ENCODE measurements at places on chromosomes 7 and 10. TPM values are rescaled to one million over a fixed set of nuclear protein-coding genes. Genes with fewer than 3 reads are reported as not detected.

The PTF1A gene
- not detected for total RNA-seq

The LRRD1 gene
- total RNA-seq = not detected

The MEOX2 gene
- total RNA-seq = not detected

The TMEM184A gene
- total RNA-seq = not detected

The DDC gene
- total RNA-seq = 0.35 TPM

DNA sequence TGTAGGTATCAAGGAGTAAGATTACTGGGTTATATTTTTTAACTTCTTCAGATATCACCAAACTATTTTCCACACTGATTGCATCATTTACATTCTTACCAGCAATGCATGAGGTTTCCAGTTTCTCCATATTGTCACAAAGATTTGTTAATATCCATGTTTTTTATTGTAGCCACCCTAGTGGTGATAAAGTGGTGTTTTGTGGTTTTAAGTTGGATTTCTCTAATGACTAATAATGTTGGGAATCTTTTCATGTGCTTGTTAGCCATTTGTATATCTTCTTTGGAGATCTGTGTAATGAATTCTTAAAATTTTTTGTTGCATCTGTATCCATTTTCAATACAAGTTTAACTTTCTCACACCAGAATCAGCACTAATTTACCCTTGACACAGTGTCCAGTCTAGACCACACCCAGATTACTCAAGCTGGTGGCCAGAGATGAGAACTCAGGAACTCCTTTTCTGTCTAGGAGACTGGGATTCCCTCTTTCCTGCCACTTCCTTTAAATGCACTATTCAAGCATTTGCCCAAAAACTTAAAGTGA, 67.0 kb upstream of the PLXDC2 start:
- DNase-seq = no peak

DNA sequence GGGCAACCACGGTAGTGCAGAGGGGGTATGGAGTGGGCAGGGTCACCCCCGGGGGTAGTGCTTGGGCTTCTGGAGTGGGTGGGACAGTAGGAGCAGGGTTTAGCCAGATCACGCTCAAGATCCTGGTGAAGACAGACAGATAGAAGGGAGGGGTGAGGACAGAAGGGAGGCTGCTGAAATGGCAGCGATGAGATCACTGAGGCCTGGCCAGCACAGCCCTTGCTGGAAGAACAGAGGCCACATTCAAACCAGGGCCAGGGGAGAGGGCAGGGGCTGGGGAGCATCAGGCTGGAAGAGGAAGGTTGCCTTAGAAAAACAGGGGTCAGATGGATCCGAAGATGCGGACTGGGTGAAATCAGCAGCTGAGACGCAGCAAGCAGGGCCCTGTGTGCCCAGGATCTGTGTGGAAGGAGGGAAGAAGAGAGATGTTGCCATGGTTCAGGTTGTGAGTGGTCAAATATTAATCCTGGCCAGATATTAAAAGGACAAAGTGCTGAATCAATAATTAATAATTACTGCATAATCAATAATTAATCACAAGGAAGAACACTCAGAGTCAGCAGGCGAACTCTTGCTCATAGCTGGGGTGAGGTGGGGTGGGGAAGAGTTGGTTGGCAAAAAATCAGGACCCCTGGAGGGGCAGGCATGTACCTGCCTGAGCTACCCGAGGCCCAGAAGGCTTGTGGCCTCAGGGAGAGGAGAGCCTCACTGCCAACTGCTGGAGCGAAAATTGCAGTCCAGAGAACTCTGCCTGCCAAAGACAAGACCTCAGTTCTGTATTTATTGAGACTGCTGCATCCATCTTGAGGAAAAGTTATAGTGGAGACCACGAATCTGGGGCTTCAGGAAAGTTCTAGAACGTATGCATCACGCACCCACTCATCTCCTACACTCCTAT, 105.7 kb downstream of the GRB10 start:
- DNase-seq = no peak

DNA sequence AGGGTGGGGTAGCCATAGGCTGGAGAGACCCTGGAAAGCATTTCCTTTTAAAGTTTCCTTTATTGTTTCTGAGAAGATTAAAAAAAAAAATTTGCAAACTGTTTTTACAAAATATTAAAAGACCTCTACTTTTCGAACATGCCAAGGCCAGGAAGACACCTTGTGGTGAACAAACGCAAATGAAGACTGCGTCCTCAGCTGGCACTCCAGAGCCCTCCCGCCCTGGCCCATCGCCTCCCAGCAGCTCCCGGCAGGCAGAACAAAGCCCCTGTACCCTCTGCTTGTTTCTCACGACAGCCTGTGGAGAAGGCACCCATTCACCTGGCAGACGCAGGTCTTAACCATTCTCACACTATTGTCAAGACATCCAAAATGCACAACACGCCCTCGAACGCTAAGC, 56.4 kb downstream of the ESYT2 start:
- DNase-seq = peak; percentile 52

DNA sequence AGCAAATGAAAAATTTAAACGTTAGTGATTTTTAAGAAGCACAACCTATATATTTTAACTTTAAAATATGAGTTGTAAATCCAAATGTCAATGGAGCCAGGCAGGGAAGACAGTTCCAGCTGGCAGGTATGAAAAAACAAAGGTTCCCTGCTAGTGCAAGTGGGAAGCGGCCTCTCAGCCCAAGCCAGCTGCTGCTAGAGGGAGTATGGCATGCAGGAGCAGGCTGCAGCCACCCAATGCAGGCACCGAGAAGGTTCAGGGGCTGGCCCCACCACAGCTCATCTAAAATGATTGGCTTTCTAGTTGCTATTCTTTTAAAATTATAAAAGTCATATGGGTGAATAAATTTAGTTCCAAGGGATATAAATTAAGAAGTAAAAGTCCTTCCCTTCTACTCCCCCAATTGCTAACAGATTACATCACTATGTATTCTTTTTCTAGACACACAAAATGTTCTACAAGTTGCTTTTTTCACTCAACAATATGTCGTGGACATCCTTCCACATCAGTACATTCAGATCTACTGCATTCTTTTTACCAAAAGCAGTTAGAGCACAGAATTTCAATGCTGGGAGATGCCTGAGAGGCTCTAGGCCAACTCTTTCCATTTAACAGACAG, 69.3 kb downstream of the SGMS1 start:
- no peak for DNase-seq

GRCh38 chr10:48973065-48973464, 33.4 kb upstream of the LRRC18 start:
- DNase-seq = no peak

DNA sequence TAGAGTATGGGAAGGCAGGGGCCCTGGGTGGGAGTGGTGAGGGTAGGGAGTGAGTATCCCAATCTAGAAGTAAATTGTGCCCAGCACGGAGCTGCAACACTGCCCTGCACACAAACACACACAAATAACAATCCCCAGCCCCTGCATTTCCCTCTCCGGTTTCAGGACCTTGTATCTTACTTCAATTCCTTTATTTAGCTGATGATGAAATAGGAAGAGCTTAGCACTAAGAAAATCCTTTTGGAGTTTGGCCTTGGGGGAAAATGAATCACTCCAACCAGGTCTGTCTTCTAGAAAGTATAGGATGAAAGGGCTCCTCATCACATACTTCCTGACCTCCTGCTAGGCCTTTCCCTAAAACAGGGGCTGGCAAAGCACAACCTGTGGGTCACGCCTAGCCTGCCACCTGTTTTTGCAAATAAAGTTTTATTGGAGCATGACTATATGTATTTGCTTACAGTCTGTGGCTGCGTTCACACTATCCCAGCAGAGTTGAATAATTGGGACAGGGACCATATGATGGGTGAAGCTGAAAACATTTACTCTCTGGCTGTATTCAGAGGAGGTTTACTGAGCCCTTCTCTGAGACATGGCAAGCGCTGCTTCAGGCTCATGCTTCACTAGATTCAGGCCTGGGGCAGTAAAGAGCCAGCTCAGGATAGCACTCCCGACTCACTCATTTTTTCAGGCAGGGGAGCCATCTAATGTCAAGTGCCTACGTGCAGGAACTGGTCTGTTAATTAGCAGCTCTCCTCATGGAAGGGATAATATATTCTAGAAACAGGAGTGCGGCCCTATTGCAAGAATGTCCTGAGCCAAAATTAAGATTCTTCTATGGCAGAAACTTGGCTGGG, 111.0 kb downstream of the EGFR start:
- no peak for DNase-seq

GRCh38 chr7:54560723-54561122, 18.5 kb downstream of the VSTM2A start:
- no peak for DNase-seq

All from activated CD4-positive, alpha-beta T cell treated with anti-CD3 and anti-CD28 coated beads, Interleukin-2, amount 10 ng/mL, durations not matched to agents 24 days and 14 days (primary cell).